T-cell (primary cell): ENCODE measurements at places on chromosomes 3 and 15. TPM values are rescaled to one million over a fixed set of nuclear protein-coding genes. Genes with fewer than 3 reads are reported as not detected.

LMLN gene
- 8.2 TPM for total RNA-seq

GOLGA8S gene
- 0.32 TPM for total RNA-seq

TRIM71 gene
- total RNA-seq: 0.26 TPM

GRCh38 chr15:77035584-77035983, 35.3 kb downstream of the TSPAN3 start:
- no peak for DNase-seq

DNA sequence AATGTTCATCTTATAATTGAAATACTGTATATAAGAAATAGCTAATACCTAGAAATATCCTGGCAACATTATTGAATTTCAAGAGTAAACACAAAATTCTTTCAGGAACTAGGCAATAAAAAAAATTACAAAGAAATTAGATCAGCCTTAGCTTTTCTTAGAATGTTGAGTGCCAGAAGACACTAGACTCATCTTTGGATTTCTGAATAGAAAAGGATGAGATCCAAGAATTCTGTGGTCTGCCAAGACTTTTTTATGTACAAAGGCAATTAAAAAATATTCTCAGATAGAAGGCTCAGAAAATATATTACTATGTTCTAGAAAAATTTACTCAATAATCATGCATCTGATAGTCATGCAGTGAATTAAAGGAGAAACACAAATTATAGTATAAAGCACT, 294.5 kb upstream of the CDIN1 start:
- no peak for DNase-seq

- DNase-seq: no peak
Measured at GRCh38 chr3:188303286-188303799, 149.4 kb downstream of the LPP start.

GRCh38 chr3:184727357-184728009, 15.6 kb upstream of the MAGEF1 start:
- DNase-seq: peak; percentile 25

DNA sequence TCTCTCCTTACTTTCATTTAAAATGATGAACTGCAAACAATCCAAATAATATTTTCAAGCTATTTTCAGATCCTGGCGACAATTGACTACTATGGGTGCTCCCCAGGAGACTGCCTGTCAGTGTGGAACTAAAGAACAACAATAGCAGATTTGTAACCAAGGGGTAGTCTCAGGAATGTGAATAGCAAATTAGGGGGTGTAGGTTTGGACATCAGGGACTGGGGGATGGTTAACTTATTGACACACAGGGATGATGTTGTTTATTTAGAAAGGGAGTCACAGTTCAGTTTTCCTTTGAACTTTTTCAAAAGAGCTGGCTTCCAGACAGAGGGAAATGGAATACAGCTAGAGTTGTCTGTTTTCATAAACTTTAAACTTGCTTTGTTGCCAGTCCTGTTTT, 229.8 kb downstream of the LRTM1 start:
- DNase-seq: no peak

- DNase-seq: no peak
Measured at GRCh38 chr15:50355619-50355905, 564 bp upstream of the GABPB1 start.

- DNase-seq: no peak
Measured at GRCh38 chr3:123621186-123621849, 36.5 kb upstream of the HACD2 start.
